ENCODE measurements at places on chromosomes 3 and 15.

- DNase-seq: no peak
Observed at GRCh38 chr15:34056911-34057310, 17.9 kb upstream of the AVEN start.

- no peak for DNase-seq
Observed at GRCh38 chr3:30309961-30310954, 296.1 kb upstream of the TGFBR2 start.

GRCh38 chr15:26877831-26878230 is 11.0 kb downstream of the GABRA5 start:
- DNase-seq: no peak

- no peak for DNase-seq
Observed at GRCh38 chr3:9887480-9887879, 2.9 kb upstream of the JAGN1 start.

GRCh38 chr15:92624401-92624991 is 31.1 kb downstream of the FAM174B start:
- DNase-seq: no peak

GRCh38 chr3:42443819-42444436 is 33.5 kb upstream of the LYZL4 start:
- DNase-seq: peak; percentile 83

DNA sequence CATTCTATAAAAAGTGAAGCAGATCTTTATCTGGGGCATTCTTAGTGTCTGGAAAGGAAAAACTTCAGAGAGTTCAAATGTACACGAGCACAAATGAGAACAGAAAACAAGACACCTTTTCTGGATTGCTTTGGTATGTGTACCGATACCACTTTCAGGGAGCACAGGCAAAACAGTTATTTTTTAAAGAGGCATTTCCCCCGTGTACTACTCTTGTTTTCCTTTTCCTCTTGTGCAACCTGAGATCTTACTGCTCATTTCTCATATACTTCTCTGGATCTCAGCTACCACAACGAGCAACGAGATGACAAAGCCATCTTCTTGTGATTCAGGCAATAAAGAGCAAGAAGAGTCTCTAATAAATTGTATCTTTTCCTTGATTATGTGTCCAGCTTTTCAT is 463.6 kb downstream of the SHQ1 start:
- DNase-seq: no peak

- DNase-seq: no peak
Observed at GRCh38 chr3:187021748-187022402, 91.5 kb downstream of the ST6GAL1 start.

GRCh38 chr15:73139744-73140553 is 87.7 kb downstream of the NEO1 start:
- no peak for DNase-seq

DNA sequence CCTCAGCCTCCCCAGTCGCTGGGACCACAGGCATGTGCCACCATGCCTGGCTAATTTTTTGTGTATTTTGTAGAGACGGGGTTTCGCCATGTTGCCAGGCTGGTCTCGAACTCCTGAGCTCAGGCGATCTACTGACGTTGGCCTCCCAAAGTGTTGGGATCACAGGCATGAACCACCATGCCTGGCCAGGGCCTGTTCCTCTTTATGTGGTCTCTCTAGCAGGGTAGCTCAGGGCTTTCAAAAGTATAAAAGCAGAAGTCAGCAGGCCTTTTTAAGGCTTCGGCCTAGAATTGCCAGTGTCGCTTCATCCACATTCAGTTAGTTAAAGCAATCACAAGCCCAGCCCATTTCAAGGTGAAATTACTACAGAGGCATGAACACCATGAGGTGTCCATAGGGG is 7.6 kb downstream of the VHL start:
- DNase-seq: no peak

- no peak for DNase-seq
Observed at GRCh38 chr3:46565607-46566039, 479 bp downstream of the LRRC2 start.

DNA sequence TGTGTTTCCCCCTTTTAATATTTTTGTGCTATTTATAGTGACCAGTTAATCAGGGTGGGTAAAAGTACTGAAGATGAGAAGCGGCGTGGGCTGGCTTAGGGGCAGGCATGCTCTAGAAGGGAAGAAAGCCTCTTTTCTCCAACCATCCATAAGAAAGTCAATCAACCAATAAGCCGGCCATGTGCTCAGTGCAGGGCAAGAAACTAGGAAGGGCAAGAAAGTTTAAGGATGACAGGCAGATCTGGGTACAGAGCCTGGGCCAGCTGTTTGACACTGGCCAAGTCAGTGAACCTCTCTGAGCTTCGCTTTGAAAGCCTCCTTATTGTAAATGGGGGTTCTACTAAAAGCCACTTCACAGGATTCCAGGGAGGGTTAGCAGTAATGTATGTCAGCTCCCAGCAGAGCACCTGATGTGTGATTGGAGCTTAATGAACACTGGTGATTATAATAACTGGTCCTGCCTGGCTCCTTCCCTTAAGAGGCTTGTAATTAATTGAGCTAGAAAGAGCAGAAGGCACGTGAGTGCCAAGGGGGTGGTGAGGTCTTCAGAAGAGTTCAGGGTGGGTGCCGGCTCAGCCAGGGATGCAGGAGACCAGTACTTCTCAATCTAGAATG is 5.7 kb upstream of the CHRNA3 start:
- DNase-seq: no peak

DNA sequence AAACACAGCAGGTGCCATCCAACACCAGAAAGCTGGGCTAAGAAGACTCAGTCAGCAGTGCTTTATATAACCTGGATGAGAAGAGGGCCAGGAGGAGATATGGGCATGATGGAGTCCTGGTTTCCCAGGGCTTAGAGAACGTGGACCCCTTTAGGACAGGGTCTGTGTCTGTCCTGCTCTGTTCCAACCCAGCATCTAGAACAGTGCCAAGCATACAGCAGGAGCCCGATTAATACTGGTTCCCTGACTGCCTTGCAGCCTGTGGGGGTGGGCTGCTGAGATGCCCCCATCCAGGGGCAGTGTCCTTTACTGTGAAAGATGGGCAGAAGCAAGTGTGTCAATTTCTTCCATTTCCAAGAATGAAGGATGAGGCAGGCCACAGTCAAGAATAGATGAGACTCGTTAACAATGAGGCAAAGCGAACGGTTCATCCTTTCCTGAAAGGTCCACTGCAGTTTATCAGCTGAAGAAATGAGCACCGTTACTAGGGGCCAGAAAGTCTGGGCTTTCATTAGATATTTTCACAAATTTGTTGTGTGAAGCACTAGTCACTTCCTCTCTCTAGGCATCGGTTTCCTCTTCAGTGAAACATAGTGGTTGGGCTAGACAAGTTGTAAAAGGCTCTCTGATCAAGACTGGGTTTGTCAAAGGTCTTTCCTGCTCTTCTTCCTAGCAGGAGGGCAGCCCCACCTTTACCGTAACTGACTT is 72.0 kb upstream of the HERC1 start:
- no peak for DNase-seq

All from NT2/D1 (cell line).